ENCODE measurements at places on chromosomes 6 and 20.

- no peak for DNase-seq
Observed at GRCh38 chr6:163667372-163668060, 253.0 kb downstream of the QKI start.

DNA sequence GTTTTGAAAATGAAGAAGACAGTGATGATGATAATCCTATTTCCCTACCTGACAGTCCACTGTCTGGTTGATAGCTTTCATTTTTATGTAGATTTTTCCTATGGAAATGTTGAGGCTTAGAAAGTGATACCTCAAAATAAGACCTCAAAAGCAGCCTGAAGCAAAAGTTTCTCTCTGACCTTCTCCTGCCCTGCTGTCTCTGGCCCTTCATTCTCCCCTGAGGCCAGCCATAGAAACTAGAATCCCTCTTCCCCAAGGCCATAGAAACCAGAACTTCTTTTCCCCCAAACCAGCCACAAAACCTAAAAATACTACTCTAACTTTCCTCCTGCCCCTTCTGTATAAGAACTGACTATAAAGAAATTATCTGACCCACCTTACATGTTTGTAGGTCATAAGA is 52.6 kb upstream of the GCM1 start:
- DNase-seq: no peak

GRCh38 chr20:17869295-17869994 is 99.1 kb downstream of the SNX5 start:
- DNase-seq: no peak

GRCh38 chr6:114377881-114378280 is 35.1 kb upstream of the HS3ST5 start:
- DNase-seq: no peak

DNA sequence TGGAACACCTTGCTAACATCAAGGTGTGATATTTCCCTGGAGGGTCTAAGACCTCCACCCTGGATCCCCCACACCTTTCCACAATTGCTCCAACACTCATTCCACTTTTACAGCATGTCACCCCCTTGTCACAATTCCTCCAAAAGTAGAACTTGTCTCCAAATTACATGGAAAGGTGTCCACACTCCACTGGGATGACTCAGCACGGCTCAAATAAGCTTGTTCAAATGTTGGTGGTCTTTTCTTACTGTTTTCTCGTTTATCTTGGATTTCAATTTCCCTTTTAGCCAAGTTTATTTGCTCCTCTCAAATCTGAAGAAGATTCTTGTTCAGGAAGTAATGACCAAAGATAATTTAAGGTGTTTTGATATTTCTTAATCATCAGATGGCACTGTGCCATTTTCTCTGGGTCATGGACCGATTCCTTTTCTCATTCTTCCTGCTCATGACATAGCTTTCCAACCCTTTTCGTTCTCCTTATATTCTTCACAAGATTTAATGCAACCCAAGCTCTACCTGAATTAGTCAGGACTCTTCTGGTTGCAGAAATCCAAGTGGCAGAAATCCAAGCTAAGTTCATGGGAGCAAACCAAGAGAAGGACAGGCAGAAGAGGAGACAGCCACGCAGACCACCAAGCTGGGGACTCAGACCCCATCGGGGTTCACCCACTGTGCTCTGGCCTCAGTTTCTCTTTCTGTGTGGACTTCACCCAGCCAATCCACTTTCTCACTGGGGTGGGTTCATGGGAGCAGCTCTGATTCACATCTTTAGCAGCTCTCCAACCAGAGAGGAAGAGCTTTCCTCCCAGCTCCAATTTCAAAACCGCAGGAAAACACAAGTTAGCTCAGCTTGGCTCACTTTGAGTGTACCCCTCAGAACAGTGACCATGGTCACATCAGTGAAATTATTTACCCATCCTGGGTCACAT is 110.5 kb upstream of the CDYL start:
- DNase-seq: no peak

All from cerebellar nuclear complex (tissue), 1 donor.